NCI-H1436 (cell line): ENCODE measurements at places on chromosomes 6 and 20.

DNA sequence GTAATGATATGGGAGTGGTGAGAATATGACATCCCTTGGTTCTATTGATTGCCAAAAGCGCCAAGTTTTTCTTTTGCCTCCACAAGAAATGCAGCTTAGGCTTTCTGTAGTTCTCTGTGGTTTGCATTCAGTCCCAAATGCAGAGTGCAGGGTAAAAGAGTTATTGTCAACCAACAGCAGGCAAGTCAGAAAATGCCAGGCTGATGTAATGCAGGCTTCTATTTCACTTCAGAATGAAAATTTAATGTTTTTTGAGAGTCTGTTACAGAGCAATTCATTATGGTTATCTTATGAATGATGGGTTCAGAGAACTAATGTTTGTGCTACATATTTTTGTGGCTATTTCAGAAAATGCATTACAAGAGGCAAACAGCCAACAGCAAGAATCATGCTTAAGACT lies 293.5 kb downstream of the CENPW start:
- no peak for DNase-seq

DNA sequence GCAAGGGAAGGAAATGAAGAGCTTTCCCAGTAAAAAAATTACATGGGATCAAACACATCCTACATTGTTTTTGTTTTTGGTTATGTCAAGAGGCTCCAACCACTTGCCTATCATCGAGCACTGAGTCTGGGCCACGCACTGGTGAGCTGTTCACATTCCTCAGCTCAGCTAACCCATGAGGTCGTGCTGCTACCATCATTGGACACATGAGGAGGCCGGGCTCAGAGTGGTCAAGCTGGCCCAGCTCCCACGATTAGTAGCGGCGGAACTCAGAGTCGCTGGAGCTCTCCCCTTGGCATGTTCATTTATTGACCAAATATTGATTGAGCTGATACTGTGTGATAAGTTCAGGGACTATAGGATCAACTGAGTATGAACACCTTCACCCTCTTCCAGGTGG lies 164.9 kb downstream of the CDH26 start:
- DNase-seq, result no peak

DNA sequence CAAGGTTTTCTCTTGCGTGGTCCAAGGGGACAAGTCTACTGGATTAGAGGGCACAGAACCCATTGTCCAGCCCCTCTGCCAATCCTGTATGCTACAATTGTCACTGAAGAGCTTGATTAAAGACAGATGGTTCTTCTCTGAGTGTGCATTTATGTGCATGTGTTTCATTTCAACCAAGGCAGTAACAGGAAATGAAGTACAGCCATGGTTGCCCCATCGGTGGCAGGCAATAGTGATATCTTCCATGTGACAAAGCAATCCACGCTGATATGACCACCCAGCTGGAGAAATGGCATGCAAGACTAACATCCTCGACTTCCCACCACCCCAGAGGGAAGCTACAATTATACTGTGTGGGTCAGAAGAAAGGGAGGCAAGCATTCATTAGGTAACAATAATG lies 85.5 kb downstream of the UNC5CL start:
- no peak for DNase-seq

DNA sequence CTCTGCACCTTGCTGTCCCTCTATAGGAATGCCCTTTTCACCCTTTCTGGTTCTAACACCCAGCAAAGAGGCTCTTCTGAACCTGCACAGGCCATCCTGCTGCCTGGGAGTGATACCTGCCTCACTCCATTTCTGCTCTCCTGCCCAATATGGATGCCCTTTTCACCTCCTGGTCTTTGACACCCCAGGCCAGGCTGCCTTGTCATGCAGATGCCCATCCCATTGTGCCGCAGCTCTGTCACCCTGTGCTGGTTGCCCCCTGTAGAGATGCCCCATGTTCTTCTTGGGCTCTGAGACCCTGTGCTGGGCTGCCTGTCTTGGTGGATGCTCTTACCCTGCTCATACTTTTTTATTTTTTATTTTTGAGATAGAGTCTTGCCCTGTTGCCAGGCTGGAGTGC lies 95.3 kb downstream of the CDKAL1 start:
- no peak for DNase-seq

- DNase-seq, result no peak
These were observed 110.3 kb downstream of the CDC5L start for GRCh38 chr6:44497807-44498206.

DNA sequence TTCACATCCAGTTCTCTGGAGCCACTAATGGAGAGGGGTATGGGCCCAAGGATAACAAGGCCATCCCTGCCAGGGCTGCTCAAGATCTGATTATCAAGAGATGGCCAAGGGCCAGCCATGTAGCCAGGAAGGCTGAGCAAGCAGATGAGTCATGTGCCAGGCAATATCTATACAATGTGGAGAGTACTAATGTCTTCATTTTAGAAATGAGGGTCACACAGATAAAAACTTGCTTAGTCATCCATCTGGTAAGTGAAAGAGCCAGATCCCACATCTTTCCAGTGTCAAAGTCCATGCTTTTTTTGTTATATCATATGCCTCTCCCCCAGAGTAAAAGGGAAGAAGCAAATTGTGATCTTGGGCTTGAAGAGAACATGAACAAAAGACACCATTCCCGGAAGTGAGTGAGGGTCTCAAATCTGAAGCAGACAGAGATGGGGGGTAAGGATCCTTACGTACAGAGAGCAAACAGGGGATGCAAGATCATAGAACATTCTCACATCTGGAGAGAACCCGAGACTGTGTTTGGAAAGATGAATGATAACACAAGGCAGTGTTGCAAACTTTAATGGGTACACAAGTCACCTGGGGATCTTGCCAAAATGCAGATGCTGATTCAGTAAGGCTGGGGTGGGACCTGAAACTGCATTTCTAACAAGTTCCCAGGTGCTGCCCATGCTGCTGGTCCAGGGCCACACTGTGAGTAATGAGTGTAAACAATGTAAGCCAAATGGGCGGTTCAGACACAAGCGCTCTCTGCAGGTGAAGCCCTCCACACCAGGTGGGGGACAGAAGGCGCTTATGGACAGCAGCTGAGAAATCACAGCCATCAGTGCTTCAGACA lies 20.0 kb upstream of the GSTA3 start:
- DNase-seq, result no peak

DNA sequence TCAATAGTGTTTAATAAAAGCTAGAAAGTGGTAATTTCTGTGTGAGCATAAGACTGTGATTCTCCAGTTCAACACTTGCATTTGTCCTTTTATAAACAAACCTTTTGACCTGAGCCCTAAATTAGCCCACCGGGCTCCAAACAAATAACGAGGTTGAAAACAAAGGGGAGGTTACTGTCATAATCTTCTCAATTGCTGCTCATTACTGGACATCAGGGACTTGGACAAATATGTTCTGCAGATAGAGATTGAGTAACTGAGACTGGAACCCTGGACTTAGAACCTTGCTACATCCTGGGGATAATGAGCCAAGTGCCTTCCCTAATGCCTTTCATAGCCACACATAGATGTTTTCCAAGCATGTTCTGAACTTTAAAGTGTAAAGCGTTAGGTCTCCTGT lies 84.2 kb upstream of the PCSK2 start:
- DNase-seq, result no peak

DNA sequence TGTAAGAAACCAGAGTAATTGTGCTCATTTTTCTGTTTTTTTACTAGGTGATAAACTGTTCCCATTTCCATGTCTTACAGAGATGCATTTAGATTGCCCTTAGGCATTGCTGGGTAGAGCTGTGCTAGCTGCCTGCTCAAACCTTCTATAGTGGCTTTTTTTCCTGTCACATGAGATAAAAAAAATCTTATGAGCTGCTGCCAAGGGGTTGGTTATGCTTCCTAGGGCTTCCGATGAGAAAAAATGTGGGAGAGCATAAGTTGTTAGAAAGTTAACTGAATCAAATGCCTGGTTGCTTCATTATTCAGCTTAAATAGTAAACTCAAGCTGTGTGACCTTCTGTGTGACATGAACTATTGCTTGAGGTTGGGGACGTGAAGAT lies 50.0 kb upstream of the NOX3 start:
- no peak for DNase-seq
